ENCODE measurements at places on chromosomes 16 and 17.

DNA sequence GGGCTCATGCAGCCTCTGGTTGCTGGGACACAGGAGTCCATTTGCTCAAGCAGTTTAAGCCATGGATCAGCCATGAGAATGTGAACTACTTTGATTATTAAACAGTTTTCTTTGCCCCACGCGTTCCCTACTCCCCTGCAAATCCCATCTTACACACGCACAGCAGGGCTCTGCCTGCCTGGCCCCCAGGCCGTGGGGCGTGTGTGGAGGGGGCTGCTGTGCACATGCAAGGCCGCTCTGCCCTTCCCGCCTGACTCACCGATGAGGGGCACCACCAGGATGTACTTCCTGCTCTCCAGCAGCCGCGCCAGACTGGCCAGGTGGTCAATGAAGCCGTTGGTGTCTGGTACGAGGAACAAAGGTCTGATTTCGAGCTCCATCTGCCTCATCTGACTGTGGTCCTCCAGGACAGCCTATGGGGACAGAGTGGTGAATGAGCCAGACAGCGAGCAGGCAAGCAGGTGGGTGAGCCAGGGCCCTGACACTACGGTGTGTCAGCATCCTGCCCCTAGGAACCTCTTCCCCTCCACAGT lies 13.7 kb downstream of the HIC1 start:
- DNase-seq: no peak

- no peak for DNase-seq
These were observed 21.1 kb upstream of the KCNG4 start for GRCh38 chr16:84260766-84261554.

GRCh38 chr16:9033125-9033830 lies 58.2 kb upstream of the HAPSTR1 start:
- no peak for DNase-seq

- no peak for DNase-seq
These were observed 16.3 kb downstream of the MYL4 start for GRCh38 chr17:47225436-47225858.

DNA sequence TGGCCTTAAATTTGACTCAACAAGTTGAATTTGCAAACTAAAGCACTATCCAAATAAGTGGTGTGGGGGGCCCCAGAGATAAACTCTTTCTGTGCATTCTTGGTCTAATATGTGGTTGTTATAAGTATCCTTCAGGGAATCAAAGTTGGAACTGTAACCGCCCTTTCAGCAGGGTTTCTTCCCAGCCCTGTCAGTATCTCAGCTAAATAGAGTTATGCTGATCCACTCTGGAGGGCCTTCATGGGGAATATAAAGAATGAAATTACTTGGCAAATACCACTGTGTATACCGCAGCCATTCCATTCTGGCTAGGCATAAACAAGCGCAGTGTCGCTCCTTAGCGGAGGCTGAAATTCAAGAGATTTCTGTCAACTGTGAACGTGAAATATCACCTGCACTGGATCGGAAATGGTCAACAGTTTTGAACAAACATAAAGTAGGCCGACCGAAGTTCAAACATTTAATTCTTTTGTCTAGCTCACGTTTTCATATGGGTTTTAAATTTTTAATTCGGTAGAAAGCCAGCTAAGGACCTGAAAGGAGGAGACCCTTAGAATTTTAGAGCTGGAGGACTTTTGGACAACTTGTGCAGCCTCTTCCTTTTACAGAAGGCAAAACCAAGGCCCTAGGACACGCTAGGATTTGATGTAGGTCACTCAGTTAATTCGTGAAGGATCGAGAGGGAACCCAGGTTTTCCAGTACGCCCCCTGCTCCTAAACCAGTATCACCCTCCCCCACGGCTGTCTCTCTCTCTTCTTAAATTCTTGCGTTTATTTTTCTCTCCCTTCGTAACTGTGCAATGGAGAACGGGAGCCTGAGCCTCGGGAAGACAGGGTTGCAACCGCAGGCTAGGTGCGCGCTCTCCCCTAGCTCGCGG lies 74.7 kb downstream of the CHD9 start:
- DNase-seq: no peak

DNA sequence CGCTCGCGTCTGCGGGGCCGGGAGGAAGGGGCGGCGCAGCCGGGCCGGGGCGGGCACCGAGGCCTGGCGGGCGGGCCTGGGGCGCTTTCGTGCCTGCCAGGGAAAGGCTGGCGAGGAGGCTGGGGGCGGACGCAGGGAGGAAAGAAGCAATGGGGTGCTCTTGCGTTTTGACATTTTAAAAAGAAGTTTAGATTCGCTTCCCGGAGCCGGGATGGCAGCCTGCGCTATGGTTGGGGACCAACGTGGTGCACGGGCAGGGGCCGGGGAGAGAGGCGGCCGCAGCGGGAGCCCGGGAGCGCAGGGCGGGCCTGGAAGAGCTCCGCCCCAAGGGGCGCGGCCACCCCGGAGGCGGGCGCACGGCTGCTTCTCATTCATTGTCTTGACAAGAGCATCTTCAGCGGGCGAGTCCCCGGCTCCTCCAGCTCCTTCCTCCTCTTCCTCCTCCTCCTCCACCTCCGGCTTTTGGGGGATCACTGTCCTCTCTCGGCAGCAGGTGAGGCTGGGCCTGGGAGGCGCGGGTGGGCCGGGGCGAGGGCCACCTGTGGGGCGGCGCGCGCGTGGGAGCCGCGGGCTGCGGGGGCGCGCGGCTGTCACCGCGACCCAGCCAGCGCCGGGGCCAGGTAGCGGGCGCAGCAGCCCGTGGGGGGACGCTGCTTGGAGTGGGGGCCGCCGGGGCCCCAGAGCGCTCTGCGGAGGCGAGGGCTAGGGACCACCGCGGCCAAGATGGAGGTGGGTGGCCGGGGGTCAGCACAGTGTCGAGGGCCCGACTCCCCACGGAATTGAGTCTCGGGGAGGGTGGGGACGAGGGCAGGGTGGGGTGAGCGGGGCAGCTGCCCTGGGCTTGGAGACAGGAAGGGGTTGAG lies at the start of gene CORO1A:
CORO1A (plus strand) TSS at position 370 of the 863 bp plus-strand sequence. CDS start 1,608 bp downstream, outside the sequence.
- DNase-seq: peak; percentile 83

DNA sequence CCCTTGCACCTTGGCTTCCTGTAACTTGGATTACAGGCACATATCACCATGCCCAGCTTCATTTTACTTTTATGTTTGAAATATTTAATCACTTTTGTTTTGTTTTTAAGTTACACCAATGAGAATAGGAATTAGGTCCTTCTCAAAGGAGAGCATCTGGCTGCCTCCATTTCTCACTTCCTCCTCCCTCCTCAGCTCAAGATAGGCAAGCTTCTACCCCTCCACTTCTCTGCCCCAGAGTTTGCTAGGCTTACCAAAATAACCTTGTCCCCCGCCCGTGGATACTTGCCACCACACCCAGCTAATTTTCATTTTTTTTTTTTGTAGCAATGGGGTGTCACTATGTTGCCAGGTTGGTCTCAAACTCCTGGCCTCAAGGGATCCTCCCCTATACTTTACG lies 17.9 kb downstream of the GABARAPL2 start:
- DNase-seq: no peak

- DNase-seq: no peak
These were observed 81.5 kb downstream of the CA4 start for GRCh38 chr17:60231234-60231633.

DNA sequence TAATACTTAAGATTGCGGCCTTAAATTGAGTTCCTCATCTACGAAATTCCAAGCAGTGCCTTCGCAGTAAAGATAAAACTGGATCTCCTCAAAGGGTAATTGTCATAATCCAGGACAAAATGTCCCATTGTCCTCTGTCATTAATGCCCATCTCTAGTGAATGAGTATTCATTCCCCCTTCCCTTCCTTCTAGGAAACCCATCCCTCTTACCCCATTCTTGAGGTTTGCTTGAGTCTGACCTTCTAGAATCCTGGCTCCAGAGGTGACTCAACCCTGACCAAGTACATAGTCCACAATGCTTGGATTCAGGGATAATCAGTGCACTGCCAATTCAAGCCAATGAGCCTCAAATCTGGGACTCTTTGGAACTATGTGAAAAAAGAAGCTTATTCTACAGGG lies 47.0 kb upstream of the MAF start:
- no peak for DNase-seq

DNA sequence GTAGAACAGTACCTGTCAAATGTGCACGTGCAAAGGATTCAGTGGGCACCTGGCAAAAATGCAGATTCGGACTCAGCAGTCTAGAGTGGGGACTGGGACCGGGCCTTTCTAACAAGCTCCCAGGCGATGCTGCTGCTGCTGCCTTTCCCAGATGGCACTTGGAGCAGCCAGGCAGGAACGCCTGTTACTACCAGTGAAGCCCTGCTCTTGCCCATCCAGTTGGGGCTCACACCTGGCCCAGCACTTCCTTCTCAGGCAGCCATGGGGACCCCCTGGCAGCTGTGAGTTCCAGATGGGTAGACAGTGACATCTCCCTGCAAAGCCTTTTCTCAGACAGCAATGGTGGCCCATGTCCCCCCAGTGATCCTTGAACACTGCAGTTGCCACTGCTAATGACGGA lies 30.4 kb downstream of the KDM8 start:
- no peak for DNase-seq

- no peak for DNase-seq
These were observed 24.1 kb downstream of the PSMD7 start for GRCh38 chr16:74320707-74321106.

GRCh38 chr17:4006165-4006589 lies 41.9 kb upstream of the ATP2A3 start:
- no peak for DNase-seq

DNA sequence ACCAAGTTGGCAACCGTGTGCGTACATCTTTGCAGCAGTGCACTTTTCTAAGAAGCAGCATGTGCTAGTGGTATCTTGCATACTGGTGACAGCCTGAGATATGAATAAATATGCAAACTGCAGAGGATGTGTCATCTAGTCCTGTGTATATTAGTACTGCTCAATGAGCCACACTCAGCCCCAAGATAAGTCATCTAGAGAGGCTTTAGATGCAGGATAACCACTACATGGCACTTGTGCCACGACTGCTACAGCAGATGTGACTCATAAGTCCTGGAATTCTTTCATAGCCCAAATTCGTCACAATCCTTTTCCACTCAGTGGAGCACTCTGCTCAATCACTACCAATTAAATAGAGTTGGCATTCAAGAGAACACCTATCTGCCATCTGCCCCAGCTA lies 171.5 kb downstream of the AXIN2 start:
- no peak for DNase-seq

DNA sequence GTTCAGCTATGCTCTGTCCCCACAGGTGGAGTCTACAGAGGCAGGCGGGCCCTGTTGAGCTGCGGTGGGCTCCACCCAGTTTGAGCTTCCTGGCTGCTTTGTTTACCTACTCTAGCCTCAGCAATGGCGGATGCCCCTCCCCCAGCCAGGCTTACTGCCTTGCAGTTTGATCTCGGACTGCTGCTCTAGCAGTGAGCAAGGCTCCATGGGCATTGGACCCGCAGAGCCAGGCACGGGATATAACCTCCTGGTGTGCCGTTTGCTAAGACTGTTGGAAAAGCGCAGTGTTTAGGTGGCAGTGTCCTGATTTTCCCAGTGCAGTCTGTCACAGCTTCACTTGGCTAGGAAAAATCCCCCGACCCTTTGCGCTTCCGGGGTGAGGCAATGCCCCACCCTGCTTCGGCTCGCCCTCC lies 89.1 kb downstream of the BCAS3 start:
- DNase-seq: peak; percentile 12

DNA sequence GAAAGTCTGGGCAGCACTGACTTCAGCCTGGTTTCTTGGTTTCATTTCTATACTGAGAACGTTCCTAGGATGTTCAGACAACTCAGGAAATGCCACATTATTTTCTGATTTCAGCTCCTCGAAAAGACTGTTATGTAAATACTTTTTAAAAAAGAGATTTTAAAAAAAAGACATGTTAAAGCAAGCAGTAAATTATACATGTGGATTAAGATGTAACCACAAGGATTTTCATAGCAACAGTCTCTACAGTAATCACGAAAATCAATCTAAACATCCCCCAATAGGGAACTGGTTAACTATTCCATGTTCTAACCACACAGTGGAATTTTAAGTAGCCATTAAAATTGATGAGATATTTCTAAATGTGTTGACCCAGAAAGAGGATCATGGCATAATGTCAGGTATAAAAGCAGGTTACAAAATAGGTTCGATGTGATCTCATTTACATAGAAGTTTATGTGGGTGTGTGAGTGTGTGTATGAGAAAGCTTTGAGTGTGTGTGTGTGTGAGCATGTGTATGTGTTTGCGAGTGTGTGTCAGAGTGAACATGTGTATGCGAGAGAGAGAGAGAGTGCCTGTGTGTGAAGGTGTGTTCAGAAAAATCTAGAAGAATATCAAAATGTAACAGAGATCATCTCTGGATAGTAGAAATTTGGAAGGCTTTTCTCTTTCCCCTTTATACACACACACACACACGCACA lies 63.0 kb upstream of the ERCC4 start:
- DNase-seq: no peak

DNA sequence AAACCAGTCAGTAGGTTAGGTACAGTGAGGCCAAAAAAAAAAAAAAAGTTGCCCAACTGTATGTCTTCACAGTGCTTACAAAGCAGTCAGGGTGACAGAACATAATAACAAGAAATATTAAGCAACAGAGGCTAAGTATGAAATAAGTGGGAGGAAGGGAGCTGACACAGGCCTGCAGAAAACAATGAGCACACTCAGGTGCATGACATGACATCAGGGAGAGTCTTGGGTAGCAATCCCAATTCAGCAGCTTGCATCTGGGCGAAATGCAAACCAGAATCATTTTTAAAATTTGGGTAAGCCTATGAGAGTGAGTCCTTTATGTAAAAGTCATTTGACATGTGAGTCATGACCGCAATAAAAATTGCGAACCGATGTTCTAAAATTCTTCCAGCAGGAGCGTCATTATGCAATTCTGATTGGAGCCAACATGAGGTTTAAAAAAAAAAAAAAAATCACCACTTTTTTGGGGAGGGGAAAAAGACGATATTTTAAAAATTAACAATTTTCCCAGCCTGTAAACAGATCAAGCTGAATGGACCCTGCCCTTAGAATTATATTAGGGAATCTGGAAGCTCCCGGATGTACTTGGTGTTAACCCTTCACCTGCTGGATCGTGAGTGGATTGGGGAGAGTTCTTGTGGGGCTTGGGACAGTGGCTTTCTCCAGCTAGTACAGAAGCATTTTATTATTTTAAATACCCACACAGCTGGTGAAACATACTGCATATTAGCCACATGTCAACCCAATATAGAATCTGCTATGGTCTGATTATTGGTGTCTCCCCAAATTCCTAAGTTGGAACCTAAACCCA lies 127.9 kb downstream of the NPIPB5 start:
- DNase-seq: no peak

DNA sequence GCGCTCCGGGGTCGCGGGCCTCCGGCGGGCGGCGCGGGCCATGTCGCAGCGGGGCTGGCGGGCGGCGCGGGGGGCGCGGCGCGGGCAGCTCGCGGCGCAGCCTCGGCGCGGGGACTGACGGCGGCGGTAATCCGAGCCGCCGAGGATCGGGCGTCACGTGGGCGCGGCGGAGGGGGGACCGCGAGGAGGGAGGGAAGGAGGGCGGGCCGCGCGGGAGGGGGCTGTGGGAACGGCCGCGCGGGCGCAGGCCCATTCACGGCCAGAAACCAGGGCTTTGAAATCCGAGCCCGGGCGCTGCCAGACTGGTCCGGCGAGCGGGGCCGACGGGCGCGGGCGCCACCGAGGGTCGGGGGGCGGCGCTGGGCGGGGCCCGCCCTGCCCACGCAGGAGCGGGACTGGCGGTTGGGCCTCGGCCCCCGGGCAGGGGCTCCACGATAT lies at the start of gene MTSS2:
MTSS2 (minus strand) TSS at position 116 of the 438 bp plus-strand sequence. CDS start 262 bp downstream, outside the sequence.
- no peak for DNase-seq

GRCh38 chr17:69551212-69552010 lies 136.9 kb downstream of the MAP2K6 start:
- no peak for DNase-seq
